ENCODE measurements at places on chromosomes 3 and 15. TPM values are rescaled to one million over a fixed set of nuclear protein-coding genes. Genes with fewer than 3 reads are reported as not detected.

Gene LSAMP
- 2.0 TPM for total RNA-seq

Gene TEX9
- total RNA-seq, result 19.6 TPM

Gene ZNF774
- total RNA-seq, result 1.5 TPM

Gene ATXN7
- 8.0 TPM for total RNA-seq

Gene HDAC11
- total RNA-seq, result 15.8 TPM

Gene SLC27A2
- 9.4 TPM for total RNA-seq

Gene SPTSSB
- 33.0 TPM for total RNA-seq

Gene WDR72
- total RNA-seq, result 1.9 TPM

Gene THBS1
- 81.3 TPM for total RNA-seq

Gene SI
- not detected for total RNA-seq

Gene MYO5C
- 28.8 TPM for total RNA-seq

Gene KLHL18
- 16.8 TPM for total RNA-seq

Gene ZIC1
- 0.21 TPM for total RNA-seq

Gene RAD18
- 40.1 TPM for total RNA-seq
